ENCODE measurements at places on chromosomes 6 and 20.
A peak's percentile ranks its signal among the peaks of the same experiment; 100 is the strongest.

GRCh38 chr20:16759181-16759563 lies 11.0 kb downstream of the OTOR start:
- no peak for DNase-seq

DNA sequence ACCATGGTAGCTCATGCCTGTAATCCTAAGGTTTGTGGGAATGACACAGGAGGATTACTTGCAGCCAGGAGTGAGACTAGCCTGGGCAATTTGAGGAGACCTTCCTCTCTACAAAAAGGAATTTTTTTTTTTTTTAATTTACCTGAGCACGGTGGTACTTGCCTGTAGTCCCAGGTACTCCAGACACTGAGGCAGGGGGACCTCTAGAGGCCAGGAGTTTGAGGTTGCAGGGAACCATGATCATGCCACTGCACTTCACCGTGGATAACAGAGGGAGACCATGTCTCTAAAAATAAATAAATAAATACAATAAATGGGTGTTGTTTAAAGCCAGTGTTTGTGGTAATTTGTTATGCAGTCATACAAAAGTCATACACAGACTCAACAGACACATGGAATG lies 2.4 kb upstream of the HLA-F start:
- DNase-seq: no peak

DNA sequence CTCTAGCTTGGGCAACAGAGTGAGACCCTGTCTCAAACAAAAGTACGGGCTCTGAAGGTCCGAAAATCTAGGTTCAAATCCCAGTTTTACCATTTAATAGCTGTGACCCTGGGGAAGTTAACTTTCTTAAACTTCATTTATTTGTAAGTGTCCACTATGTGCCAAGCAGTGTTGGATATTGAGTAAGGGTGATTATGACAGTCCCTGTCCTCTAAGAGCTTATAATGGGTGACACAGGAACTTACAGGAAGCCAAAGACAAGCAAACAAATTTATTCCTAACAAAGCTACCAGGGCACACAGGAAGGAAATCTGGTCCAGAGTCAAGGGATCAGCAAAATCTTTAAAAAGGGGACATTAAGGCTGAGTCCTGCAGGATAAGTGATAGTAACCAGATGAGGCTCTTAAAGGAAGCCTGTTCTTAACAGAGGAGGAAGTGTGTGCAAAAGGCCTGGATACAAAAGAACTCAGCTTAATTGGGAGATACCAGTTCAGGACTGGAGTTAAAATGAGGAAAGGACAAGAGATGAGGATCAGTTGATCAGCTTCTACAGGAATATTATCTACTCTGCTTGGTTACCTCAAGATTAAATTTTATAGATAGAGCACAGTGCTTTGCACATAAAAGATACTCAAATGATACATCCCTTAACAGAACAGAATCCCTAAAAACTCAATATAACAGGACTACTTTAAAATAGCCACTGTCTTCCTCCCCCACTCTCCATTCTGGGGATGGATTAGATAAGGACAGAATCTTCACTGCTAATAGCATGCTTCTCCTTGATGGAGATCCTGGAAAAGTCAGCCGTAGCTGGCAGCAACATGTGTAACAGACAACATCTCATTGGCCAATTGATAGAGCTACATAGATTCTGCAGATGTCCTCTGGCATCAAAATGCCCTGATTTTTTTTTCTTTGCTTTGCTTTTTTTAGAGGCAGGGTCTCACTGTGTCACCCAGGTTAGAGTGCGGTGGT lies 6.1 kb downstream of the SNX3 start:
- no peak for DNase-seq

DNA sequence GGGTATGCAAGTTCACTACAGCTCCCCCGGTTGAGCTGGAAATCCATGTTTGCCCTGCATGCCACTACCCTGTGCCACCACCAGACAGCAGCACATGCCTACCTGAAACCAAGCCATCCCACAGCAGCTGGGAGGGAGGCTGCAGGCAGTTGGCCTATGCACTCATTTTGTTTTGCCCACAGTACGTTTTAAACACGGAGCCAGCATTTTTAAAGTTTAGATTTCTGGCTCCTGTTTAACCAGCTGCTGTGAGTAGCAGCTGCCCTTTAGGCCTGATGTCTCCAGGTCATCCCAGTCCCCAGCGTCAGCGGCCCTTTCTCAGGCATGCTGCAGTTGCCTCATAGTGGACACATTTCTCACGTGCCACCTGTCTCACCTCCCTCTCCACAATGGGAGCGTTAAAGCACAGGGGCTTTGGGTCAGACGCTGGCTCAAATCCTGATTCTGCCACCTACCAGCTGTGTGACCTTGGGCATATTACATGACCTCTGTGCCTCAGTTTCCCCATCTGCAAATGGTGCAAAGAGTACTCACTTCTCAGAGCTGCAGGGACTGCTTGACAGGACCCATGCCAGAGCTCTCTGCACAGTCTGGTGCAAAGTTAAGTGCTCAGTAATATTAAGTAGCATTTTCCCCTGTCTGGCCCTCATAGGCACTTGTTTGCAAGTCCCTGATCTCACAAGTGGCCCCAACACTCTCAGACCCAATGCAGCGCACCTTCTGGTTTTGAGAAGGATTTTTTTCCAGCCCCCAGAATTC lies 8.2 kb upstream of the UBE2V1 start:
- DNase-seq: peak; percentile 67

DNA sequence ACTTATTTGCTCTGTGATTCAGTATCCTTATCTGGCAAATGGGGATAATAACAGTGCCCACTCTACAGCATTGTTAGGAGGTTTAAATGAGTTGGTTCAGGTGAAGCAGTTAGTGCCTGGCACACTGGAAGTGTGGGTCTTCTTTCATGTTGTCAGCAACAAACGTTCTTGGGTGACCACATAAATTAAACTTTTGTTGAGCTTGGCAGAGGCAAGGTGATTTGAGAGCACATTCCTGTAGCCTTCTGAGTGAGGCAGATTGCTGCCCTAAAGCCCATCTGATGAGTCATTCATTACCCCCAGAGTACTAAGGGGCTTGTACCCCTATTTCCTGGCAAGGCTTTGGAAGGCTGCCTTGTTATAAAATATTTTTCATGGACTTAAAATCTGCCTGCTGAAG lies 25.8 kb downstream of the SEC23B start:
- no peak for DNase-seq

GRCh38 chr20:1001911-1002681 lies at the start of gene RSPO4:
TSS of gene RSPO4 (minus strand) at chr20:1002311. CDS start at chr20:1002164, 147 bp downstream.
- DNase-seq: no peak

DNA sequence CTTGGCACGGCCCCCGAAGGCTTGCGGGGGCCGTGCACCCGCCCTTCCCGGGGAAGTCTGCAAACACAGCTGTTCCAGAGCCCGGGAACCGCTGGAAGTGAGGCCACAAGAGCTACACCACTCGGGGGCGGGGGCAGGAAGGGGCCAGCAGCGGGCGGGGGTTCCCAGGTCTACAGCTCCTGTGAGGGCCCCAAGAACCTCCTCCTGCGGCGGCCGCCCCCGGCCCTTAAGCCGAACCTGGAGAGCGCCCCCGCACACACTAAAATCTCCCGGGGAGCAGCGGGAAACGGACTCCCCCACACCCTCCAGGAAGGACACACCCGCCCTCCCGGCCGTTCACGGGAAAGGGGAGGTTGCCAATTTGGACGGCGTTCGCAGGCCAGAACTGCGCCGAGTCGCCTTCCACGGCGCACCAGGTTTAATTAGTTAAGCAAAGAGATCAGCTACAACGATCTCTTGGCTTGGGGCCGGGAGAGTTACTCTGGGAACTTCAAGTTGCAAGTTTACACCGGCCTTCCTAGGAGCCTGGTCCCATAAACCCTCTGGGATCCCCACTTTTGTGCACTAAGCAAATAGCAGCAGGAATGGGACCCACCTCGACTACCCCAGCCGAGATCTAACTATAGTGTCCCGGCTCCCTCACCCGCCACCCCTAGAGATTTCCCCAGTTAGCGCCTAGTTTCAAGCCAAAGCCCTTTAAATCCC lies 1.7 kb downstream of the JAG1 start:
- DNase-seq: peak; percentile 52

GRCh38 chr20:50758469-50758868 lies 27.1 kb downstream of the PARD6B start:
- no peak for DNase-seq

- no peak for DNase-seq
These were observed 302.8 kb downstream of the KIF16B start for GRCh38 chr20:16270314-16270931.

- DNase-seq: peak; percentile 45
These were observed 118.3 kb downstream of the KIF13A start for GRCh38 chr6:17869010-17869752.

DNA sequence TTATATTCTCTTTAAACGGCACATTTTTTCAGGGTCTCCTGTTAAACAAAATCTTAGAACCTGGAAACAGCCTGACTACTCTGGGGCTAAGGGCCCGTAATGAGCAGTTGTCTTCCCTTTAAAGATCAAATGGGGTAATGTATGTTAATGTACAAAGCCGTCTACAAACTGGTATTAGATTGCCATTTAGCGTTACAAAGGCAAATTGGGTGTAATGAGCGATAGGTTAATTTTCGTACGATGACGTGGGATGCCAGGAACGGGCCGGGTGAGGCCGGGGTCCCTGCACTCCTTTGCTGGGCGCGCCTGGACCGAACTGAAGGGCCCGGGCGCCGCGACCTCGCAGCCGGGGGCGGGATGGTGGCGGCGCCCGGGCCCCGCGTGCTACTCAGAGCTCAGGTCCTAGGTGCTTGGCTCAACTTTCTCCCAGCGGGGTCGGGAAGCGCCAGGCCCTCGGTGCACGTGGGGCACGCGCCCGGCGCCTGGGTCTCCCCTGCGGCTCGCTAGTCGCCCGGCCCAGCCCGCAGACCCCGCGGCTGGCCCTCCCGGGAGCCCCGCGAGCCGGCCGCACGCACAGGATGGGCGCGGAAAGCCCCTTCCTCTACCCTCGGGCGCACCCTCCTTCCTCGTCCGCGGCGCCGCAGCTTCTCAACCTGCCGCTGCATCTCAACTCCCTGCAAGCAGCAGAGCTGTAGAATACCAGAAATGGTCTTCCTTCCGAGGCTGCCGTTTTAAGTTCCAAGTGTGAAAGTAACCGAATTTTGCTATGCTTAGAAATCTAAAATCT lies 5.9 kb downstream of the NKX2-4 start:
- no peak for DNase-seq

- DNase-seq: peak; percentile 18
These were observed 23.5 kb downstream of the SNAP25 start for GRCh38 chr20:10242166-10242565.

DNA sequence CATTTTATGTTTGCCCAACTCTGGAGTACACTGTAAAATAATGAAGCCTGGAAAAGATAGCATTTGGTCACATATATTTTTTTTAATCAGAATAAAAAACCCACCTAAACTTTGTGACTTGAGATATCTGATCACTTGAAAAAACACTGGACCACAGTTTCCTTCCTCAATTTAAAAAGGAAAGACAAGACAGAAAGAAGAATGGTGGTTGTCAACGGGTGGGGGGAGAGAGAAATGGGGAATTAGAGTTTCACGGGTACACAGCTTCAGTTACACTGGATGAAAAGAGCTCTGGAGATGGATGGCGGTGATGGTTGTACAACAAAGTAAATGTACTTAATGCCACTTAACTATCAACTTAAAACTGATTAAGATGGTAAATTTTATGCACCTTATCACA lies 14.7 kb upstream of the DST start:
- DNase-seq: no peak

DNA sequence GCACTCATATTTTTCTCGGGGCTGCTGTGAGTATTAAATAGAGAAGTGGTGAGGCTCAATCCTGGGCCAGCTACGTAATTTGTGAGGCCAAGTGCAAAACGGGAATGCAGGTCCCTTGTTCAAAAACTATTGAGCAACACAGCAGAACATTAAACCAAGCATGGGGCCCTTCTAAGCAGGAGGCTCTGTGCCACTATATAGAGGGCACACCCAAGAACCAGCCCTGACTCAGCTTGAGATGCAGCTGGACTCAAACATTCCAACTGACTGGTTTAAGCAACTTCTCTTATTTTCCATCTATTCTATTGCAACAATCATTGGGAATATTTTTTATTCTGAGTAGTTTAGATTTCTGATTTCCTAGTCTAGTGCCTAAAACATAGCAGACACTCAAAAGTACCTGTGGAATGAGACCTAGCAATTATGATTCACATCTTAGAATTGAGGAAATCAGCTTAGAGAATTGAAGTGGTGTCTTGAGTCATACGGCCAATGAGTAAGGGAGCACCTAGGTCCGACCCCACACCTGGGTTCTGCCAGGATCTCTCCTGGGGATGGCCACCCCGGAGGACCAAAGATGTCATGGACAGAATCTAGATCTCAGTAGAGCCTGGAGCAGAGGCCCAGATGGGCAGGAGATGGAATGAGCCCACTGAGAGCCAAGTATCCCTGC lies 1.3 kb downstream of the SIRPB2 start:
- no peak for DNase-seq

- no peak for DNase-seq
These were observed 744.3 kb upstream of the DEFB115 start for GRCh38 chr20:30513050-30513628.

GRCh38 chr20:19161336-19161735 lies 51.1 kb upstream of the SLC24A3 start:
- no peak for DNase-seq

DNA sequence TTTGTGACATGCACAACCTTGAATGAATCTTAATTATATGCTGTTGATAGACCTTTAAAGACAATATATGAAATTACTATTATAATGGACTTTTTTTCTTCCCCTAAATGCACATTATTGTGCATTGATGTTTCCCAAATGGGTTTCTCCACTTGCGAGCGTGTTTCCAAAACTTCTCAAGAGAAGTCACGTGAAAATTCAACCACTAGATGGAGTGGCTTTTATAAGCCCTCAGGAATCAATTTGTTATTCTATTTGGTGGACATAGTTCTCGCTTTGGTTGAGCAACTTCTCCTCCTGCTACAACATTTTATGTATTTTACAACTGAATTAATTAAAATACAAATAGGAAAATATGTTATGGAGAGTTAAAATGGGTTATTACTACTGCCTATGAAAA lies 9.0 kb downstream of the CNR1 start:
- DNase-seq: no peak

- peak; percentile 4 for DNase-seq
These were observed 879.7 kb upstream of the GJE1 start for GRCh38 chr6:141252828-141253608.

DNA sequence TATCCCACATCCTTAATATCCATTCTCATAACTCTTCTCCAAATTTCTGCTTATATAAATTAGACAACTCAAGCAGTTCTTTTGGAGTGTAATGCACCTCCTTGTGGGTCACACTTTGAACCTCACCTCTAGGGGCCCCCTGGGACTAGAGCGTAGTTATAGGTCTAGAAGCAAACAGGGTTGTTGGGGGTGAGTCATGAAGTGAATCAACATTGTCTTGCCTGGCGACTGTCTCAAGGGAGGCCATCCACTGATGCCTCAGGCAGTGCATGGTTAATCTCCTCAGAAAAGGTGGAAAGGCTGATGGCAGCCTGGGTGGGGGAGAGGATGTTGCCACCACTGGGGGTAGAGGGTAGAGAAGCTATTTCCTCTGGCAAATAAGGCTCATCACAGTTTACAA lies 129.1 kb downstream of the TNFRSF21 start:
- DNase-seq: peak; percentile 66

Data from mesenchymal stem cell (in vitro differentiated cells and primary cell).